ENCODE measurements at places on chromosomes 5 and 9.

DNA sequence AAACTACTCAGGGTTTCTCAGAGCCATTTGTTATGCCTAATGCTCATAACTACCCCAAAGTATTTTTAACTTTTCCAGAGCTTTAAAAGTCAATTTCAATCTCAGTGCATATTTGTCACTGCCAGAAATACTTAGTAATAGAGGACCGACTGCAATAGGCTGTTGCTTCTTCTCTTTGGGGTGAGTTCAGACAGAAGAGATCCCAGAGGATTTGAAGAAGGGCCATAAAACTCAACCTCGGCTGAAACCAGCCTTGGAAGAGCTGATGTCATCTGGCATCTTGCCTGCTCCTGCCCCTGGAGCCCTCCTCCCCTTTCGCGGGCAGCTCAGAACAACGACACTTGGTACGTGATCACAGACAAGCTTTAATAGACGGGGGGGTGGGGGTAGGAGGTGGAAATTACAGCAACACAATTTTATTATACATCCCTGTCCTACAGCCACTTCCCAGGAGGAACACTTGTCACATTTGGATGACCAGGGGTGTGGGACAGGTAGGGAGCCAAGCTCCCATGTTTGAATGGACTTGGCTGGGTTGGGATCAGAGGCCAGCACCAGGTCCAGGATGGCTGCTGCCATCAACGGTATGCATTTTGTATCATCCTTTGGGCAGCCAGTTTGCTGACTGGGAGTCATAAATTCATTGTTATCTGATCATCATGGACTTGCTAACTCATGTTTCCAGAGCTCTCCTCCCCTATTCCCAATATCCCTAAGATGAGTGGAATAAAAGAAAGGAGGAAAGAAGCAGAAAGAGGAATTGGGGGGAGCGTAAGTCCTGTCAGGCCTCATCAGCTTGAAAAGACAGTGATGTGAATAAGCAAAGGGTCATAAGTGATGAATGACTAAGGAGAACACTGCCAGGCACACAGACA is 186.6 kb upstream of the PANK3 start:
- H3K4me1 ChIP-seq: no peaks in the 10 kb centered on the region
- no peak overlapping the region for H3K4me3 ChIP-seq
- no peak for DNase-seq
- no peaks in the 10 kb centered on the region for H3K36me3 ChIP-seq
- no peak overlapping the region for H3K27ac ChIP-seq
- peaks cover 40% of the 10 kb centered on the region for H3K27me3 ChIP-seq

- H3K27me3 ChIP-seq: peaks cover 4% of the 10 kb centered on the region
- no peaks in the 10 kb centered on the region for H3K4me1 ChIP-seq
- no peak overlapping the region for H3K27ac ChIP-seq
These were observed 457.7 kb downstream of the EFNA5 start for GRCh38 chr5:107213025-107213424.

- H3K4me3 ChIP-seq: no peak overlapping the region
- no peaks in the 10 kb centered on the region for H3K36me3 ChIP-seq
- DNase-seq: no peak
These were observed 40.5 kb downstream of the CCNJL start for GRCh38 chr5:160271836-160272235.

GRCh38 chr5:151537044-151537443 is 54.1 kb downstream of the FAT2 start:
- no peak overlapping the region for H3K27ac ChIP-seq
- H3K4me1 ChIP-seq: no peaks in the 10 kb centered on the region
- DNase-seq: no peak
- peaks cover 29% of the 10 kb centered on the region for H3K27me3 ChIP-seq

DNA sequence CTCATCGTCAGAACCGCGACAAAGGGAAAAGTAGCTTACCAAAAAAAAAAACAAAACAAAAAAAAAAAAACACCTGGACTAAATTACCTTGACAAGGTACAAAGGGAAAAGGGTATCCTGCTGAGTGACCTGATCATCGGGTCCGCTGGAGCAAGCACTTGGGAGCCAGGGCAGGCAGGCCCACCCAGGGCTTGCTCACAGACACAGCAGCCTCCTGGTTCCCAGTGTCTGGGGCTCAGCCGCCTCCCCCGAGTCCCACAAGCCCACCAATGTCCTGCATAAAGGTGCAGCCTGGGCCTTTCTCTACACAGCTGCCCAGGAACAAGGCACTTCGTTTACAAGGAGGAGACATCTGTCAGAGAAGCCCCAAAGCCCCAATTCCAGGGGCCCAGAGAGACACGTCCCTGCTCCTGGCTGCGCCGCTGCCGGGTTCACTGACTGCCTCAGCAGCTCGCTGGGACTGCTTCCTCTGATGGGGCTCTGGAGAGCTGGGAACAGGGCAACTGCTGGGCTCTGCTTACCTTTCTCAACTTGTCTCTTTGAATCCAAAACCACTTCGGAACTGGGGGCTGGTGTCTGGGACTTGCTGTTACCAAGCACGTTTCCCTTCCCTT is 63.4 kb downstream of the GOLM1 start:
- no peak overlapping the region for H3K4me3 ChIP-seq
- no peaks in the 10 kb centered on the region for H3K4me1 ChIP-seq
- no peak for DNase-seq
- no peaks in the 10 kb centered on the region for H3K27me3 ChIP-seq

DNA sequence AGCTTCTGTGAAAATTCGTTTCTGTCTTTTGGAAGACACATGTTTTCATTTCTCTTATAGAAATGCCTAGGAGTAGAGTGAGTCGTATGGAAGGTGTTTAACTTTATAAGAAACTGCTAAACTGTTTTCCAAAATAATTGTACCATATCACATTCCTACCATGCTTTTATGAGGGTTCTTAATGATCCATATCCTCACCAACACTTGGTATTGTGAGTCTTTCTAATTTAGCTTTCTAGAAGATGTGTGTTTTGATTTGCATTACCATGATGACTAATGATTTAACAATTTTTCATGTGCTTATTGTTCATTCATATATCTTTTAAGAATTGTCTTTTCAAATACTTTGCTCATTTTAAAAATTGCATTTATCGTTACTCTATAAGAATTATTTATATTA is 223.6 kb downstream of the COMMD10 start:
- no peak for DNase-seq
- H3K27me3 ChIP-seq: no peaks in the 10 kb centered on the region
- H3K27ac ChIP-seq: no peak overlapping the region
- no peak overlapping the region for H3K4me3 ChIP-seq

GRCh38 chr5:173802670-173803165 is 85.4 kb upstream of the CPEB4 start:
- DNase-seq: no peak
- H3K27ac ChIP-seq: no peak overlapping the region
- no peak overlapping the region for H3K4me3 ChIP-seq
- no peaks in the 10 kb centered on the region for H3K36me3 ChIP-seq

- no peak overlapping the region for H3K4me3 ChIP-seq
- H3K27me3 ChIP-seq: peaks cover 11% of the 10 kb centered on the region
- H3K4me1 ChIP-seq: no peaks in the 10 kb centered on the region
- H3K27ac ChIP-seq: no peak overlapping the region
These were observed 106.2 kb upstream of the FCN2 start for GRCh38 chr9:134774410-134774809.

DNA sequence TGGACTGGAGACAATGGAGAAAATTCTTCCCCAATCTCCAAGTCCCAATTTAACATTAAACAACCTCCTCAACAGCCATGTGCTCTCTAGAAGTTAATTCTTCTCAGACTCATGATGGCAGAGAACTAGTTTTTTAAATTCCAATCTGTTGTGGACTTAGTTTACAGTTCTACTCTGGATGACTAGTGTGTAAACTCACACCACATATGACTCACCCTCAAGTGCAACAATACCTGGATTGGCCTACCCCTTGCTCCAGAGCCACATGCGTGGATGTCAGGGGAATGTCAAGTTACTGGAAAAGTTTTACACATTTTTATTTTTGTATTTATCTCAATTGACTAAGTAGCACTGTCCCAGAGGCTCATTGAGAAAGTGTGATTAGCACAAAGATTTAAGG is 136.0 kb upstream of the EFNA5 start:
- no peaks in the 10 kb centered on the region for H3K27me3 ChIP-seq
- H3K27ac ChIP-seq: no peak overlapping the region
- H3K36me3 ChIP-seq: no peaks in the 10 kb centered on the region
- no peak overlapping the region for H3K4me3 ChIP-seq

- H3K36me3 ChIP-seq: no peaks in the 10 kb centered on the region
- no peaks in the 10 kb centered on the region for H3K4me1 ChIP-seq
- H3K27ac ChIP-seq: no peak overlapping the region
- no peak for DNase-seq
- no peak overlapping the region for H3K4me3 ChIP-seq
These were observed 48.6 kb upstream of the GABRA1 start for GRCh38 chr5:161799316-161799715.

DNA sequence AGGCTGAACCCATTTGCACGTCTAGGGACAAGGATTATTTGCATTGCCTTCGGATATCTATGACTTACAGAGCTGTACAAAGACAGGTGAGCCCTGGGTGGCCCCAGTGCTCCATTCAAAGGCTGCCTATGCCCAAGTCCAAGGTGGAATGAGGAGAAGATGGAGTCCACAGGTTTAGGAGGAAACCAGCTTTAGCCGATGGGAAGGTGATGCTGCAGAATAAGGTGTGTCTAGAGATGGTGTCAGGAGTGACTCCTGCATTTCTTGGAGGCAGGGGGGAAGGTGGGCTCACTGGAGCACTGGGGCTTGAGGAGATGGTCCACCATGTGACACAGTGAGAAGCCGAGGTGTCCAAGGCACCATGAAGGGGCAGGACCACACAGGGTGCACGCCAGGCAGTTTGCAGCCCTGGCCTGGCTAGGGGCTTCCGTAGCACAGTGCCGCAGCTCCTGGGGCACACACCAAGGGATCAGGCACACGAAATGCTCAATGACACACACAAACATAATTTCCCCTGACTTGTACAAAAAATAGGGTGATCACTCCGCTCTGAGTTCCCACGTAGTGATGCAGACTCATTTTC is 32.1 kb downstream of the SEMA4D start:
- H3K4me1 ChIP-seq: peaks cover 91% of the 10 kb centered on the region
- H3K27ac ChIP-seq: peak overlapping the region; percentile 83
- peaks cover 35% of the 10 kb centered on the region for H3K36me3 ChIP-seq
- DNase-seq: no peak
- H3K4me3 ChIP-seq: peak overlapping the region; percentile 74

- H3K27ac ChIP-seq: no peak overlapping the region
- H3K4me1 ChIP-seq: no peaks in the 10 kb centered on the region
- H3K36me3 ChIP-seq: no peaks in the 10 kb centered on the region
- peaks cover 26% of the 10 kb centered on the region for H3K27me3 ChIP-seq
These were observed 229.8 kb downstream of the DRD1 start for GRCh38 chr5:175214152-175214551.

DNA sequence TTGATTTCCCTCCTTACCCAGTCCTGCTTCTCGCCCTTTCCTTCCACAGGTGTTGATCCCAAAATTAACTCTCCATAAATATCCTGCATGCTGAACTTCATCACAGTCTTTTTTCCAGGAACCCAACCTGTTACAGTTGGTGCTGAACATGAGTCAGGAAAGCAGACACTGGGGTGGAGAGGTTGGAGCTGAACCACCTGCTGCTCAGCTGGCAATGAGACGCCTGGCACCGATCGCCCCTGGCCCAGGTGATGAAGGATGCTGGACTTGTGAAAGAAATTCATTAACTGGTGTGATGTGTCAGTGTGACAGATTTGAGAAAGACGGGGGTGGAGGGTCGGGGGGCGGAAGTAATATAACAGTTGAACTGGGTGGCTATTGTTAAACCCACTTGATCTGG is 30.6 kb downstream of the CPLX2 start:
- no peaks in the 10 kb centered on the region for H3K4me1 ChIP-seq
- no peak for DNase-seq
- no peak overlapping the region for H3K27ac ChIP-seq
- H3K4me3 ChIP-seq: no peak overlapping the region
- no peaks in the 10 kb centered on the region for H3K27me3 ChIP-seq
- H3K36me3 ChIP-seq: no peaks in the 10 kb centered on the region

- H3K36me3 ChIP-seq: peaks cover 30% of the 10 kb centered on the region
- H3K4me3 ChIP-seq: no peak overlapping the region
- H3K4me1 ChIP-seq: peaks cover 31% of the 10 kb centered on the region
- H3K27me3 ChIP-seq: no peaks in the 10 kb centered on the region
- H3K27ac ChIP-seq: peak overlapping the region; percentile 53
These were observed 4.5 kb downstream of the LTC4S start for GRCh38 chr5:179798144-179798770.

- H3K36me3 ChIP-seq: no peaks in the 10 kb centered on the region
- no peaks in the 10 kb centered on the region for H3K27me3 ChIP-seq
- H3K4me1 ChIP-seq: no peaks in the 10 kb centered on the region
- DNase-seq: no peak
These were observed 470.5 kb downstream of the PLK2 start for GRCh38 chr5:57989378-57989777.
